ENCODE measurements at places on chromosomes 5 and 9.

GRCh38 chr5:124662181-124662781 lies 84.2 kb downstream of the ZNF608 start:
- DNase-seq = no peak

GRCh38 chr9:115808695-115809094 lies 344.9 kb upstream of the PAPPA start:
- no peak for DNase-seq

DNA sequence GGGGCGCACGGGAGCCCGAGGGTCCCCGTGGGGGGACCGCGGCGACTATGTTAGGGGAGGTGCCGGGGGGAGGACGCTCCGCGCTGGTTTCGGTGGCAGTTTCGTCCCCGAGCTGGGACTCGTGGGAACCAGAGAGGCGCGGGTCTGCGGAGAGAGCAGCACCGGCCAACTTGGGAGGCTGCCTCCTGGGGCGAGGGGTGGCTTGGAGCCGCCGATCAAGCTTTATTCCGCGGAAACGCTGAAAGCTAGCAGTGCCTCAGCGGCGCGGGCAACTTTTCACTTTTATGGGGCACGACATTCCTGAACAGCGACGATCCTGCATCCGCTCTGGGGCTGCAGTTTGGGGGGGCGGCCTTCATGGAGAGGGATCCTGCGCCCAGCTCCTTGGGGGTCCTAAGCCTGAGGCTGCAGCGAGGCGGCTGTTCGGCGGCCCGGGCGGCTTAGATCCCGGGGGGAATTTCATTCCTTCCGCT lies 369 bp downstream of the OCLN start:
- peak; percentile 7 for DNase-seq

- DNase-seq = no peak
These were observed 162.0 kb upstream of the CDKN2B start for GRCh38 chr9:22170990-22171670.

DNA sequence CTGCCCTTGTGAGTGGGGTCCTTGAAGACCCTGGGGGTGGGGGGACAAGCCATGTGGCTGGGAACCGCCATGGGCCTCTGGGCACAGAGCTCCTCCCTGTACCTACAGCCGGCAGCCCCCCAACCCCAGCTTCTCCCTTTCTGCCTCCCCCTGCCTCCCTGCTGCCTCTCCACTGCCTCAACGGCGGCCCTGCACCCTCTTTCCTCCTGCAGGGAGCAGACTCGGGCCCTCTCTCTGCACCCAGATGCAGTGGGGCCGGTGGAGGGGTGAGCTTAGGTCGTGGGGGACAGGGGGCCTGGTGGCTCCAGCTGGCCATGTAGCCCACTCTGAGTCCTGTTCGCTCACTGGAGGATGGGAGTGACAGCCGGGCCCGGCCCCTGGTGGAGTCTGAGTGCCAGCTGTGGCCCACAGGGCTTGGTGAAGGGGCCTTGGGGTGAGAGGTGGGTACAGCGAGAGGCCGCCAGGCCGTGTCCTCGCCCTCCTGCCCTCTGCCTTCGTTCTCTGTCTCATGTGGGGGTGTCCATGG lies 139.3 kb upstream of the COL5A1 start:
- DNase-seq = no peak

DNA sequence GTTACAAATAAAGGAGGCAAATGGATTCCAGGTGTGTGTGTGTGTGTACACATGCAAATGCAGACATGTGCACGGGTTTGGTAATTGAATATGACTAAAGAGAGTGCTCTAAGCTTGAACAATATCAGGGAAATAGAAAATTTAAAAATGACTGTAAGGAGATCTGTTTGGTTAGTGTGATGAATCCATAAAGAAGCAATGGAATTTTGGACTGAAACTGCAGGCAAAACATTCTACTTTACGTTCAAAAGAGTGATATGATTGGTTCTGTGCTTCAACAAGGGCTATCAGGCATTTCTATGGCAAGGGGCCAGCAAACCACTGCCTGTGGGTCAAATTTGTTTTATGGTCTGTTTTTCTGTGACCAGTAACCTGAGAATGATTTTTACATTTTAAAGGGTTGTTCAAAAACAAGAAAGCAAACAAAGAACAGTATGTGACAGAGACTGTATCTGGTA lies 332.8 kb upstream of the KLF9 start:
- no peak for DNase-seq

DNA sequence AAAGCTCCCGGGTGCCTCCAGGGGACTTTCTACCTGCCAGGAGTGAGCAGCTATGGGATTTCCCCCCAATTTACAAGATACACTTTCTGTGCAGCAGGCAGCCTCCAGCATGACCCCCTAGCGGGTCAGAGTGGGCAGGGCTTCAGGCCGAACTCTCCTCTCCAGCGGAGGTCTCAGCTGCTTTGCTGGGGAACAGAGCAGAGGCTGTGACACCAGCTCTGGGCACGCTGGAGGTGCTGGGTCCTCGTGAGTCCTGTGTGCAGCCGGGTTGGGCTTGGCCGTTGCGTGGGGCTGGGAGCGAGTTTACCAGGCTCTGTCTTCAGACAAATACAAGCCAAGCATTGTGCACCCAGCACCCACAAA lies 2.9 kb downstream of the NRARP start:
- DNase-seq = no peak

DNA sequence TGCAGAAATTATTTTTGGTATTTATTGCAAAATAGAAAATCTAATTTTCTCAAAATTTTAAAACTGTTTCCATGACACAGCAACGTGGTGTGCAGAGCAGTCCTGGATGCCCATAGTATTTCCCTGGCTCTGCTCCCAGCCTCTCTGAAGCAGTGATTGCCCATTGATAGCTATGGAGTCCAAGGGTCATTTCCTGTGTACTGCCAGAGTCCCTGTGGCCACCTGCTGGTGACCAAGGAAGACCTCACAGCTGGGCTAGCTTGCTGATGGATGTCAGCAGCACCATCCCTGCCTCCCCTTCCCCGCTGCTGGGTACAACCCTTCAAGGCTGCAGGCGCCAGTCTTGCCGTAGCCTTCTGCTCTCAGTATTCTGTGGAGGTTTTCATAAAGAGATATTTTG lies 184.1 kb downstream of the DIRAS2 start:
- no peak for DNase-seq

DNA sequence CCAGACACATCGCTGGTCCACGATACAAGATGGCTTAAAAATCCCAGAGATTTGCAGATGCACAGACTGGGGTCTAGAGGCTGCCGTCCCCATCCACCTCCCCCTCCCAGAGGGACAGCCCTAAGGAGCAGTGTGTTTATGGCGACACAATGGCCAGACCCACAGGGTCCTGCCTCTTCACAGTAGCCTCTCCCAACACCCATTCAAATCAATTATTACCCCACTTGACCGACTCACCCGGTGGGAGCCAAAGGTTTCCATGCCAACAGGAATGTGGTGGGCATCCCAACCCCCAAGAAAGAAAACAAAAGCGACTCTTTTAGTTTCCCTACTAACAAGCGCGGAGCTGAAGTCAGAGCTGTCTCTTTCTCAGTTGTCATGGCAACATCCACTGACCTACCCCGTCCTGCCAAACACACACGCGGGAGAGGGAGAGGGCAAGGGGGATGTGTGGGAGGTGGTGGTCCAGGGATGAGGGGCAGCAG lies 209.0 kb downstream of the TTLL11 start:
- DNase-seq = no peak

DNA sequence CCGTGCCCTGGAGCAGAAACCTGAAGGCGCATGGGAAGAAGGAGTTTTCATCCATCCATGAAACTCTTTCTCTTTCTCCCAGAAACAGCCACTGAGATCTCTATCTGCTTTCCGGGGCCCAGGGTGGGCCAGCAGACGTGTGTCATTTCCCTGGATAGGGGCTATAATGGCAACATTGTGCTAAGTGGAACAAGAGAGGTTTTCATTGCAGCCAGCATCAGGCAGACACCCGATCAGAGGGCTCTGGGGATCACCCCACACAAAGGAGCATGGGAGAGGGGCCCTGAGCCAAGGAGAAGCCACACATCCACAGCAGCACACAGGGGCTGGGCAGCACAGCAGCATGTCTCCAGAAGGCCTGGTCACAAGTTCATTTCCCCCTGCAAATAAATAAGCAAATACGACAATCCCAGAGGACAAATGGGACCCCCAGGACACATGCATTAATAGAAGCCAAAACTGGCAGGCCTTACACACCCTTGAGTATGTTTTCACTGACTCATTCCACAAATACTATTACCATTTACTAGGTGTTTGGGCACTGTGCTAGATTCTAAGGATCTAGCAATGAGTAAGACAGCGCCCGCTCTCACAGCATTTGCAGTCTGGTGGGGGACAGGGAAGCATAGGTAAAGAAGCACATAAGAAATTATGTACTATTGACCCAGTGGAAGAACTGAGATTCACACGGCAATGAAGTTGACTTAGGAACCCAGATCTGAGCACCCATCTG lies 4.3 kb upstream of the AFAP1L1 start:
- no peak for DNase-seq

DNA sequence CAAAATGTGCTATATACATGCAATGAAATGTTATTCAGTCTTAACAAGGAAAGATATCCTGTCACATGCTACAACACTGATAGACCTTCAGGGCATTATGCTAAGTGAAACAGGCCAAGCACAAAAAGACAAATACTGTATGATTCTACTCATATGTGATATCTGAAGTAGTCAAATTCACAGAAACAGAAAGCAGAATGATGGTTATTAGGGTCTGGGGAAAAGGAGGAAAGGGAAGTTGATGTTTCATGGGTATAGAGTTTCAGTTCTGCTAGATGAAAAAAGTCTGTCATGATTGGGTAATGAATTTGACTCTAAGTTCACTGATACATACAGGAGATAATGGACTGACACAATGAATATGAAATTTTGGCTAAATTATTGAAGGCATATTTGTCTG lies 11.2 kb upstream of the RIC1 start:
- DNase-seq = no peak

DNA sequence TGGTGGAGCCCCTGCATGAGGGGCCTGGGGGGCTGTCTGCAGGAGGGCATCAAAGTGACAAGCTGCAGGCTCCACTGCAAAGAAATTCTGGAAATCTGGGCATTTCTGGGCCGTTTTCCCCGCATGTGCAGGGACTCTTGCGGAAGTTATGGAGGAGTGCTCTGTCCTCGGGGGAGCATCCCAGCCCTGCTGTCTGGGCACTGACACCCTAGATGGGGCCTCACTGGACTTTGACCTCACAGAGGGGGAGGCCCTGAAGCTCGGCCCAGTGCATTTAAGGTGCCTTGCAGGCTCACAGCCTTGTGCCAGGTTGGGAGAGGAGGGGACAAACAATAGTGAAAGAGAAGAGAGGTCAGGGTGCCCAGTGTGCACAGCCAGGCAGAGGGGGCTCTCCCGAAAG lies 35.4 kb downstream of the LHX3 start:
- DNase-seq = no peak

DNA sequence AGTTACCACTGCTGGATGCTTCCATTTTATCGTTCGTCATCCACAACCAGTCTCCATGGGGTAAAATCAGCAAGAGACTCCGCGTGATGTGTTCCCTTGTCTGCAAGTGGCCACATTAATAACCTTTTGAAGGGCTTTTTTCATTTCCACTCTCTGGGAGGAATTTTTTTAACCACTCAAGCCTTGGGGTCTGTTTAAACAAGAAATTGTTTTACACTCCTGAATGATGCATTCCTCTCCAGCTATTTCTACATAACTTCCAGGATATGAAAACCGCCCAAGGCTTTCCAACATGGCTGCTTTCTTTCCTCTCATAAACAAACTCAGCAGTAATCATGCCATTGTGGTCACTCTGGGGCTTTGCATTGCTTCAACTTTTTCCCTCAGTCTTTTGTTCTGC lies 217.2 kb upstream of the DAPK1 start:
- DNase-seq = no peak

DNA sequence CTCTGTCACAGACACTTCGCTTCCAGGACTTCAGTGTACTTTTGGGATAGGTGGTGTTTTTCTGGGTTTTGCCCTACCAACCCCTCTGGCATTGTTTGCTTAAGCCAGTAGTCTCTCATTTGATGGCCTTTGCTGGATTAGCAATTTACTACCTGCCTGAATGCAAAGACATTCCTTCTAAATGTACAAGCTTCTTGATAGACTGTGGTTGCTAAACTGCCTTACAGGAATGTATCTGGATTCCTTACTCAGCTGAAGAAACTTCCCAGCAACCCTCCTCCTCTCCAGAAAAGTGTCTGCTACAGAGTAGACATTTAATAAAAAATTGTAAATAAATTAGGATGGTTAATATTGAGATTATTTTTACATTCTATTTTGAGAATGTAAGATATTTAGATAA lies 1916.7 kb downstream of the EFNA5 start:
- no peak for DNase-seq

DNA sequence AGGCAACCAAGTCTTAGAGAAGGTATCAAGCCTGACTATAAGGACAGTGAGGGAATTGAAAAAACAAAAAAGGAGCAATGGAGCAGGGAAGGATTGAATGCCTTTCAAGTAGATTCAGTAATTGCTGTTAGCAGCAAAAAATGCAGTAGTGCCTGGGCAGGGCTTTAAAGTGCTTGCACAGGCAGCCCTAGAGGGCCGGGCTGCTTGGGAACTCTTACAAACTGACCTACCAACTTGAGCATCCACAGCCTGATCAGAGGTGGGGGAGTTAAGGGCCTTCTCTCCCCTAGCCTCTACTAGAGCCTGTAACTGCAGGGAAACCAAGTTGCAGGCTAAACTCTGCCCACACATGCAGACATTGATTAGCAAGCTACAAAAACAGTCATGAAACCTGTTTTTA lies 19.4 kb downstream of the FXN start:
- DNase-seq = no peak

GRCh38 chr5:55713871-55714270 lies 1.7 kb upstream of the SLC38A9 start:
- DNase-seq = no peak

DNA sequence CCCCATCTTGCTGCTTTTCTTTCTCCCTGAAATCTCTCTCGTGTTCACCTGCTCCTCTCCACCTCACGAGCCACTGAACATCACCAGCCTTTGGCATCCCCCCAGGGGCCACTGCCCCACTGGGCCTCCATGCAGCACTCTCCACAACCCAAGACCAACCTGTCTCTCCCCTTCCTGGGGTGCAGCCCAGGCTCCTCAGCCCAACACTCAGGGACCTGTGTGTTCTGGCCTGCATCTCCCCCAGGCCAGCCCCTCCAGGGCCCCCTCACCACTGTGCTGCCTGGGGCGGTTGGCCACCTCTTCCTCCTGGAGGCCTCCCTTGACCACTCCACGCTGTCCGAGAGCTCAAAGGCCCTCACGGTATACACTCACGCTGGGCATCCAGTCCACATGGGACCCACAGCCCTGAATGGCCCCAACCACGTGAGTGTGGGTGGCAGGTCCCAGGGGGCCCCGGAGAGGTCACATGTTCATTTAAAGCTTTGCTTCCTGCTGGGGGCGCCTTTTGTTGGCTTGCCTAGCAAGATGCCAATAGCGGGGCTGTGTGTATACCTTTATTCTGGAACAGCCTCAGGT lies 453 bp upstream of the DOK3 start:
- no peak for DNase-seq

- DNase-seq = no peak
These were observed 15.3 kb downstream of the IL31RA start for GRCh38 chr5:55866485-55866884.

DNA sequence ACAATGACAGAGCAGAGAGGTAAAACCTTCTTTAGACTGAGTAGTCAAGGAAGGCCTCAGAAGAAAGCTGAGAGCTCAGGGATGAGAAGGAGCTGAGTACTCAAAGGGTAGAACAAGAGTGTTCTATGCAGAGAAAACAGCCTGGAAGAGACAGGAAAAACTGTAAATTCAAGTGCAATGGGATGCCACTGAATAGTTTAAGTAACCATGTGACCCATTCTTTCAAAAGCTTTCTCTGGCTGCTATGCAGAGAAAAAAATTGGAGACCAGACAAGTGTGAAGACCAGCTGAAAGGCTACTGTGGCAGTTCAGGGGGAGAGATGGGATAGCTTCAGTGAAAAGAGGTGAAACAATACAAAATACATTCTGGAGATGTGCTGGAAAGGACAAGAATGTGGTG lies 61.3 kb upstream of the RNF38 start:
- peak; percentile 26 for DNase-seq

Measured in natural killer cell (primary cell).